ENCODE measurements at places on chromosomes 2 and 18.

DNA sequence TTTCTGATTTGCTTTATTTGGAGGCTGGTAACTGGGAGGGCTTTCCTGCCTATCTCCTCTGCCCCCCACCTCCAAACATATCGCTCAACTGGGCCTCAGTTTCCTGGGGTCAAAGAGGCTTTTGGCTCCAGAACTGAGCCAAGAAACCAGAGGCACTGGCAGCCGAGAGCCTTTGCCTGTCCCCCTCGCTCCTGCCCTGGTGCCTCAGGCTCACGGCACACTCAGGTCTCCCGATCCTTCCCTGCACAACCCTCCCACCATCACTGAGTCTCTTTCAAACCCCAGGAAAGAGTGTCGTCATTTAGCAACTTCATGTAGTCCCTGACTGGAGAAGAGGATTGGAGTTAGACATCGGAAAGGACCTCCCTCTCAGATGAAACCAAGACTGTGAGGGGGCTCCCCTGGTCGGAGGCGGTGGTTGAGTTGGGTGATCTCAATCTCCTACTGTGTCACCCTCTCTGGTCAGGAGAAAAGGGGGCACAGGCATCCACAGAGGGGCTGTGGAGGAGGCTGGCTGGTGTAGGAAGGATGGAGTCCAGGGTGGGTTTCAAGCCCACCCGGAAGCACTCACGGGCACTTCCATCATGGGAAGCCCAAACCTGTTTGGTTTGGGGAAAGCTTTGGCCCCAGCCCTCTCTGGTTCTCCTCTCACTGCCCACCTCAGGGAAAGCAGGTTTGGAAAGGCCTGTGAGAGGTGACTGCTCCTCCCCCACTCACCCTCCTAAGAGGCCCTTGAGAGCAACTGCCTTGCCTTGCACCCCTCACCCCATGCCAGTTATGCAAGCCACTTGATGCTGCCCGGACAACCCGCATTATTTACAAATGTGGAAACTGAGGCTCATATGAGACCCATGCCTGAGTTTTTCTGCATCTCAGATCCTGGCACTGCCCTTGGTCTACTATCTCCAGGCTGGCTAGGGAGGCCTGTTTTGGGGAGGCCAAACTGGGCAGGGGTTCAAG, 62.3 kb downstream of the TNS1 start:
- no peaks in the 10 kb centered on the region for H3K4me1 ChIP-seq
- no peak for DNase-seq
- H3K4me3 ChIP-seq, result no peak overlapping the region
- no peaks in the 10 kb centered on the region for H3K36me3 ChIP-seq

DNA sequence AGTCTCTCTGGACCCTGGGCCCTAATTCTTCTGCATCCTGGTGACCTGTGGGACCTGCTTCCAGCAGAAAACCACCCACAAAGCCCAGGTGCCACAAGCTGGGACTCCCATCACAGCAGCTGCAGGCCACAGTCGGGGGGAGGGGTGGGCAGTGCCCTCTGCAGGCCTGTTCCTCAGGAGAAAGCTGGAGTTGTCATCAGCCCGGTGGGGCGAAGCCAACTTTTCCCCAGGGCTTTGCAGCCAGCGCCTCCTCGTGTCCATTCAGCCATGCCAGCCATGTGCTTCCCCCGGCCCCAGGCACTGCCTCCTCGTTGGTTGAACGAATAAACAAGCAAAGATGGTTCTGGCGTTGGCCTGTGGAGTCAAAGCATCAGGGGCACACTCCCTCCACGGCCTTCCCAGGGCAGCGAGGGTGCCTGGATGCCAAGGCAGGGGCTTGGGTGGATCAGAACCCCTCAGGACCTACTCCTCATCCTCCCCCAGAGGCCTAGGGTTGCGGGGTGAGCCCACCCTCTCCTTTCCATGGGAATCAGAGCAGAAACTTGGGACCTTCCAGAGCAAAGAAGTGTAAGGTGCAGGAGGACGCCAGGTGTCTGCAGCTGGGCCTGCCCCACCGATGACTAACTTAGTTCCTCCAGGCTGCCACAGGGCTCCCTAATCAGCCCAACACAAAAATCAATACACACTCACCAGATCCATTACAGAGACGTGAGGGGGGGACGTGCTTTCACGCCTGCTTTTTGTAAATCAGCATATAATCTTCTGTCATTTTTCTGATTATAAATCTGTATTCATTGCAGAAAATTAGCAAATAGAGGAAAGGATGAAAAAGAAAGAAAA, 75.7 kb upstream of the RAB6C start:
- peaks cover 17% of the 10 kb centered on the region for H3K27me3 ChIP-seq
- no peaks in the 10 kb centered on the region for H3K36me3 ChIP-seq
- DNase-seq, result no peak
- H3K27ac ChIP-seq, result no peak overlapping the region
- H3K4me3 ChIP-seq, result no peak overlapping the region

DNA sequence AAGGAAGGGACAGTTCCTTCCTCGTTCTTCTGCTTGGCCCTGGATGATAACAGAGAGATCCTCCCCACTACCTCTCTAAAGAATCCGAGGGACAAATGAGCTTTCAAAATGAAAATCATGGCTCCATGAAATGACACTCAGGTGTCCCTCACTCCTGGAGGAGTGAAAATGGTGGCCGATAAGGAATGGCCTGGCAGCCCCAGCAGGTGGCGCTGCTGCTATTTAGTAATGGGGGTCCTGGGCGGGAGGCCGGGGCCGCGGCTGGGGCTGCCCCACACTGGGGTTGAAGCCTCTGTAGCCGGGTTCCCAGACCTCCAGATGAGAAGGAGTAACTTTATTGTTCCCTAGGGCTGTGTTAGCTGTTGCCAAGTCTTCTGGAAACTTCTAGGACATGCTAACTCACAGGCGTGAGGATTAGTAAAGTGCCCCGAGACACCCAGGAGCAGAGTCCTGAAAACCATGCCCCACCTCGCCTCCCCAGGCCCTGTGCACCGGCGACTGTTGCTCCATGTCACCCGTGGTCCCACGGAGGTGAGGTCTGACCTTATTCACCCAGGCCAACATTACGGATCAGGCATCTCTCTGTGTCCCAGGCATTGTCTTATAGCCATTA, 138.0 kb downstream of the CTIF start:
- no peaks in the 10 kb centered on the region for H3K36me3 ChIP-seq
- no peaks in the 10 kb centered on the region for H3K4me1 ChIP-seq
- H3K27ac ChIP-seq, result no peak overlapping the region
- H3K27me3 ChIP-seq, result no peaks in the 10 kb centered on the region

DNA sequence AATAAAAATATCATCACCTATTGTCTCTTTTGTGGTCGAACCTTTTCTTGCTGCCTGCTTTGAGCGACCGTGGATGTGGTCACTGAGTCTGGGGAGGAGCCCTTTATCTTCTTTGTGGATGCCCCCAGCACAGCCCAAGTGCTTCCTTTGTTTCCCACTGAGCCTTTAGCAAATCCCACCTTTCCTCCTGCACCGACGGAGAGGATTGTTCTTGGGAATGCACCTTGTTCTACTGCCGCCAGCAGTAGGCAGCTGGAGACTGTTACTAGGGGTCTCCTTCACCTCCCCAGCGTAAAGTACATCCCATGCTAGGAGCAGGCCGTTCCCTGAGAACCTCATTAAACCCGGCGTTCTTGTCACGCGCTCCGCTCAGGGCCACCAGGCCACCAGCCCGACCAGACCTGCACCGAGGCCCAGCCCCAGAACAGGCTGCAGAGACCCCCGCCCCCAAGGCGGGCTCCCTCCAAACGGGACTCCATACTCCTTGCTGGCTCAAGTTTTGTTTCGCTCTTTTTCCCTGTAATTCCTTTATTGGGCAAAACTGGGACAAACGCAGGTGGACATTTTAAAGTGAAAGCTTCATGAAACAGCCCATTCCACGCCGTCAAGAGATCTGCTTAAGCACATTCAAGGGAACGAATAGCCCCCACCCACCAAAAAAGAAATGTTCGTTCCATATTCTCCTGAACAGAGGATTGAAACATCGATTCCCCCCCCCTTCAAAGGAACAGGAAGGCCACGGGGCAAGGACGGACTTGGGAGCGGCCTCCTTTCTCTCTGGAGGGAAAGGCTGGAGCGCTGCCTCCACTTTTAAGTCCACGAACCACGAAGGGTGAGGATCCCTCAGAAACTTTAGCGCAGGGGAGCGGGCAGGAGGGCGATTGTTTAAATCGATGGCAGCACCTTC, 1.1 kb upstream of the MAT2A start:
- peaks cover 37% of the 10 kb centered on the region for H3K4me1 ChIP-seq
- peak overlapping the region; percentile 93 for H3K27ac ChIP-seq
- H3K4me3 ChIP-seq, result peak overlapping the region; percentile 92
- DNase-seq, result no peak
- H3K27me3 ChIP-seq, result no peaks in the 10 kb centered on the region
- peaks cover 50% of the 10 kb centered on the region for H3K36me3 ChIP-seq

DNA sequence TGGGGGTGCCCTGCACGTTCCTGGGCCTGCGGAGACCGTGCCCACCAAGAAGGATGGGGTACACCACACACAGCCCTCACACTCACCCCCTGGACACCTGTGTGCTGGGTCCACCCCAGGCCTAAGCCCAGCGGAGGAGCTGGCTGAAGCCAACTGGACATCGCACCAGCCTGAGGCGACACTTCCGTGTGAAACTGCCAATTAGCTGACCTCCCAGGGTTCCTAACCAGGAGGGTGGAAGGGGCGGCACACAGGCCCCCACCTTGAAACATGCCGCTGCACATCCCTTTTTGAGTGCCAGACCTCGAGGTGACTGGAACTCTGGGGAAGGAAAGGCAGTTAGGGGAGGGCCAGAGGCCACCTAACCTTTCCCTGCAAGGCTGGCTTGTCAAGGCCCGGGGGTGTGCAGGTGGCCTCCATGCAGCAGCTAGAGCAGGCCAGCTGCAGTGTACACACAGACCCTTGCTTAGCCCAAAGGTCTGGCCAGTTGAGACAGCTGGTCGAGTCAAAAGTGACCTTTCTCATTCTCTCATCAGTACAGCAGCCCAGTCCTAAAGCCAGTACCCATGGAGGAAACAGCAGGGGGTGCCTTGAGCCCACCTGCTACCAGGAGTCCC, 4.5 kb downstream of the STK25 start:
- H3K4me3 ChIP-seq, result no peak overlapping the region
- H3K27me3 ChIP-seq, result no peaks in the 10 kb centered on the region
- H3K36me3 ChIP-seq, result peaks cover 6% of the 10 kb centered on the region
- peaks cover 21% of the 10 kb centered on the region for H3K4me1 ChIP-seq

- no peaks in the 10 kb centered on the region for H3K27me3 ChIP-seq
- H3K4me3 ChIP-seq, result peak overlapping the region; percentile 6
- H3K27ac ChIP-seq, result peak overlapping the region; percentile 44
- H3K36me3 ChIP-seq, result peaks cover 8% of the 10 kb centered on the region
- H3K4me1 ChIP-seq, result peaks cover 57% of the 10 kb centered on the region
Measured at GRCh38 chr2:105812180-105813044, 67.7 kb downstream of the NCK2 start.

- no peaks in the 10 kb centered on the region for H3K27me3 ChIP-seq
- DNase-seq, result no peak
- no peaks in the 10 kb centered on the region for H3K36me3 ChIP-seq
Measured at GRCh38 chr2:16201848-16202247, 261.5 kb downstream of the MYCN start.

- DNase-seq, result no peak
- H3K27ac ChIP-seq, result no peak overlapping the region
- H3K36me3 ChIP-seq, result no peaks in the 10 kb centered on the region
- no peak overlapping the region for H3K4me3 ChIP-seq
- peaks cover 44% of the 10 kb centered on the region for H3K27me3 ChIP-seq
Measured at GRCh38 chr18:58224425-58224750, 180.4 kb downstream of the NEDD4L start.

DNA sequence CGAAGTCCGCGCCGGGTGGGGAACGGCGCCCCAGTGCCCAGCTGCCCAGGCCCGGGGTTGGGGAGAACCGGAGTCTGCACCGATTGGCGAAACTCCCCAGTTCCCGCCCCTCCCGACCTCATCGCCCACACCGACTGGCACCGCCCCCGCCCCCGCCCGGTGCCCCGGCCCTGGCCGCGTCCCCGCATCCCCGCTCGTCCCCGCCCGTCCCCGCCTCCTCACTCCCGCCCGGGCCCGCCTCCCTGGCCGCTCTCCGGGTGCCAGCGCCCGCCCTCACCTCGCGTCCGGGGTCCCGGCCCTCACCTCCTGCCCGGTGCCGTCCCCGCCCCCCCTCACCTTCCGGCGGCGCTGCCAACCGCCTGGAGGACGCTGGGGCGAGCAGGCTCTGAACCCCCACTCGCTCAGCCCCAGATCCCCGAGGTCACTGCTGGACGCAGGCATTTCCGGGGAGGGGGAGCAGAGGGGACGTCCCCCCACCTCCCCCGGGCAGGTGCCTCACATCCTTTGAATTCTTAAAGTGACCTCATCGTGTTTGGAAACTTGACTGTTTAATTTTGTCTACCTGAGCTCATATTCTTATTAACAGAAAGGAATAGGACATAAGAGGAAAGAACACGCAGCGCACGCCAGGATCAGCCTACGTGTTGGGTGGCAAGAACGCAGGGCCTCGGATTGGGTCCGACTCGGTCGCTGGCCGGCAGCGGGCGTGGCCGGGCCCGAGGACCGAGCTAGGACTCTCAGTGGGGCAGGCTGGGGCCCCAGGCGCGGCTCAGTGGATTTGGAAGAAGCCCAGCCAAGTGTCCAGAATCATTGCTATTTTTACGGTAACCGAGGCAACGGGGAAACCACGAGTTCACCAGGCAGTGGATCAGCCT, at the start of gene FAM110C:
TSS of gene FAM110C (minus strand) at position 35 of the 875 bp plus-strand sequence. CDS start 120 bp downstream, outside the sequence.
- H3K27me3 ChIP-seq, result peaks cover 82% of the 10 kb centered on the region
- DNase-seq, result peak; percentile 23
- H3K4me1 ChIP-seq, result peaks cover 8% of the 10 kb centered on the region
- H3K36me3 ChIP-seq, result no peaks in the 10 kb centered on the region
- peak within 1 kb of the TSS; percentile 90 for H3K4me3 ChIP-seq

GRCh38 chr2:12720278-12720620, 3.5 kb downstream of the TRIB2 start:
- DNase-seq, result no peak
- no peak overlapping the region for H3K27ac ChIP-seq
- peaks cover 44% of the 10 kb centered on the region for H3K36me3 ChIP-seq
- H3K4me1 ChIP-seq, result peaks cover 76% of the 10 kb centered on the region
- H3K27me3 ChIP-seq, result no peaks in the 10 kb centered on the region
- peak overlapping the region; percentile 100 for H3K4me3 ChIP-seq

GRCh38 chr2:203209538-203209937, 29.3 kb upstream of the CYP20A1 start:
- H3K27me3 ChIP-seq, result no peaks in the 10 kb centered on the region
- no peak for DNase-seq
- H3K36me3 ChIP-seq, result no peaks in the 10 kb centered on the region
- no peak overlapping the region for H3K27ac ChIP-seq

DNA sequence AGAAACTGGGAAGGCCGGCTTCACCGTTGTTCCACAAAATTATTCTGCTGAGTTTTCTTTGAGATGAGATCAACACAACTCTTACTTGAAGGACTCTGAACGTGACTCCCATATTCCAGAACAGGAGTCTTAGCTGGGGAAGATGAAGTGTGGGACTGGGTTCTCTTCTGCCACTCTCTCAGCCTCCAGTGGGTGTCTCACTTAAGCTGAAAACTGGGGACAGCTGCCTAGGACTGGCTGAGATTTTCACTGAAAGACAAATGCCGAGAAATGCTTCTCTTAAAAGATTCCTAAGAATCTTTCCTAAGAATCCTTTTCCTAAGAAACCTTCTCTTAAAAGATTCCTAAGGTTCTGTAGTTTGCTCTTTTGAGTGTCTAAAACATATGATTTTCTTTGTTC, 156.6 kb upstream of the LHCGR start:
- no peaks in the 10 kb centered on the region for H3K27me3 ChIP-seq
- no peaks in the 10 kb centered on the region for H3K4me1 ChIP-seq
- no peak for DNase-seq
